ENCODE measurements at places on chromosomes 11 and 22.

- no peaks in the 10 kb centered on the region for H3K27me3 ChIP-seq
- peaks cover 4% of the 10 kb centered on the region for H3K4me1 ChIP-seq
- H3K27ac ChIP-seq, result no peak overlapping the region
- DNase-seq, result no peak
These were observed 6.1 kb downstream of the APOL3 start for GRCh38 chr22:36154423-36154945.

DNA sequence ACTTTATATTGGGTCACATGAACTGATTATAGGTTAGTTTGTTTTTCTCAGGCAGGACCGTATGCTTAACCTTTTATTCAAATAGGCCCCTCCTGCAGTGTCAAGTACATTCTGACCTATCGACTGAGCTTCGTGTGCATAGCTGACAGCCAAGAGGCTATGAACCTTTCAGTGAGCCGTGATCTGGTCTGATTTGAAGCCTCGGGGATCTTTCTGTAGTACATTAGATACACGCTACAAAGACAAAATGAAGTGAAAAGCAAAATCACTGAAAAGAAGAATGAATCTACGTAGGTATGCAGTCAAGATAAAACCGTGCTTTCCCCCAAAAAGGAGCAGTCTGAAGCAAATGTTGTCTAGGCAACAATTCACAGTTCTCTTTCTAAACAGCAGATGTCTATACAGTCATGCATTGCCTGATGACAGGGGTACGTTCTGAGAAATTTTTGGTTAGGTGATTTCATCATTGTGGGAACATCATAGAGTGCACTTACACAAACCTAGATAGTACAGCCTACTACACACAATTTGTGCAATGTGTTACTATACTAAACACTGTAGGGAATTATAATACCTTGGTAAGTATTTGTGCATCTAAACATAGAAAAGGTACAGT lies 18.1 kb downstream of the JHY start:
- H3K4me1 ChIP-seq, result no peaks in the 10 kb centered on the region
- DNase-seq, result no peak
- no peak overlapping the region for H3K4me3 ChIP-seq
- H3K27ac ChIP-seq, result no peak overlapping the region

DNA sequence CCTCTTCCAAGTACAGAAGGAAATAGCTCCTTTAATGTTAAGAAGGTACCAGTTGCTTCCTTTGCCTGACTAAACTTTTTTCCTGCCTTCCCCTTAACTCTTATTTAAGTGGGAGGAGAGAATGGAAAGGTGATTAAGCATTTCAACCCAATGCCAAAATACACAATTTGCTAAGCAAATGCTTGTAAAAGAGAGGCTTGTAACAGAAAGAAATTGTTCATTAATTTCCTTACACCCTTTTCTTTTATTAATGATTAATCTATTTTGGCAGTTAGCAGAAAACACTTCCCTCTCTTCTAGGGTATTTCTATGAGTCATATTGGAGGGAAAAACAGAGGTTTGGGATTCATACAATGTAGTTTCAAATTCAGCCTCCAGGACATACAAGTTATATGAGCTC lies 427.6 kb upstream of the FAT3 start:
- no peaks in the 10 kb centered on the region for H3K4me1 ChIP-seq
- no peaks in the 10 kb centered on the region for H3K27me3 ChIP-seq
- H3K4me3 ChIP-seq, result no peak overlapping the region

DNA sequence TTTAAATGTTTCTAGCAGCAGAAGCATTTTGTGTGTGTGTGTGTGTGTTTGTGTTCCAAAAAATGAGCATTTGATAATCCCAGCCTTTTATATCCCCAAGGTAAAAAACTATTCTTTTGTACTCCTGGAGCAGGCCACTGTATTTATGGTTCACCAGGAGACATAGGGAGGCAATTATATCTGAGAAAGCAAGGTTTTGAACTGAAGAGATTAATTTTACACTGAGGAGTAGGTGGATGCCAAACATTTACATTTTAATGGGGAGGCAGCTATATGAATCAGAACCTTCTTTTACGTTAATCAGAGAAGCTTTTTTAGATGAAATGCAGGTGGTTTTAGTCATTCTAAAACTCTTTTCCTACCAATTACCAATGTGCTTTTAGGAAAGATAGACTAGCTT lies 1374.0 kb upstream of the TENM4 start:
- H3K36me3 ChIP-seq, result no peaks in the 10 kb centered on the region
- no peak for DNase-seq
- H3K4me1 ChIP-seq, result no peaks in the 10 kb centered on the region
- no peaks in the 10 kb centered on the region for H3K27me3 ChIP-seq

DNA sequence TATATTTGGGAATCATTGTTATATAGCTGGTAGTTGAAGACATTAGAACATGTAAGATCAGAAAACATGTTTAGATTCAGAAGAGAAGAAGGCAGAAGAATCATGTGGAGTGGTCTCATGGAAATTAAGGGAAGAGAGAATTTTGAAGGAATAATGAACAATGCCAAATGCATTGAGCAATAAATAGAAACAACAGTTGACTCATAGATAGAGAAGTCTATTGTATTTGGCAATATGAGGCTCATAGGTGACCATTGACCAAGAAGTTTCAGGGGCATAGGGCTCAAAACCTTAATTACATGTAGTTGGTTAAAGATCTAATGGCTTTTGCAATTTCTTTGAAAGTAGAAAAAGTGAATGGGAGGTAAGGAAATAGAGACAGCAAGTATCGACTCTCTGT lies 123.9 kb downstream of the PAX6 start:
- H3K4me3 ChIP-seq, result no peak overlapping the region
- no peaks in the 10 kb centered on the region for H3K4me1 ChIP-seq
- H3K36me3 ChIP-seq, result no peaks in the 10 kb centered on the region
- no peak for DNase-seq
- H3K27me3 ChIP-seq, result no peaks in the 10 kb centered on the region

DNA sequence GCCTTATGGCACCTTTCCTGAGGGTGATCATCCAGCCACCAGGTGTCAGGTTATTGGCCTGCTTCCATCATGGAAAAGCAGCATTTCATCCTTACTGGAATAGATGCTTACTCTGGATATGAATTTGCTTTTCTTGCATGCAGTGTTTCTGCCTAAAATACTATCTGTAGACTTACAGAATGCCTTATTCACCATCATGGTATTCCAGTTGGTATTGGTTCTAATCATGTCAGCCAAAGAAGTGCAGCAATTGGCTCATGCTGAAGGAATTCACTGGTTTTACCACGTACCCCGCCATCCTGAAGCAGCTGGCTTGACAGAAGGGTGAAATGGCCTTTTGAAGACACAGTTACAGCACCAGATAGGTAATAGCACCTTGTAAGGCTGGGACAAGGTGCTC lies 194.2 kb downstream of the AASDHPPT start:
- no peaks in the 10 kb centered on the region for H3K27me3 ChIP-seq
- no peaks in the 10 kb centered on the region for H3K4me1 ChIP-seq
- H3K4me3 ChIP-seq, result no peak overlapping the region
- H3K36me3 ChIP-seq, result no peaks in the 10 kb centered on the region

GRCh38 chr11:9095421-9095820 lies 4.0 kb upstream of the SCUBE2 start:
- peaks cover 5% of the 10 kb centered on the region for H3K27me3 ChIP-seq
- H3K27ac ChIP-seq, result no peak overlapping the region
- no peaks in the 10 kb centered on the region for H3K36me3 ChIP-seq
- H3K4me3 ChIP-seq, result no peak overlapping the region
- DNase-seq, result no peak

DNA sequence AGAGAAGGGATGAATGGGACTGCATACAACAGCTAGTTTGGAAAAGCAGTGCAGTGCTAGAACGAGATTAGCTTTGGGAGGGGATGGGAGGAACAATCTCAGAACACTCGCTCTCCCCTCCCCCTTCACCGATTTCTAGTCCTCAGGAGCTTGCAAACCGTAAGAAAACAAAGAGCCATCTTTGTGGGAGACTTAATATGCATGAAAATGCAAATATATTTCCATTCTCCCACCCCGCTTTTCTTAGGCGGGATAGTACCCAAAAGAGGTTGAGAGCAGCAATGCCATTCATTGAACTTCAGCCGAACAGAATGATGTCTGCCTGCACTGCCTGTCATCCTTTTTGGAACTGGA lies 1.1 kb downstream of the SPINDOC start:
- H3K27me3 ChIP-seq, result peaks cover 1% of the 10 kb centered on the region
- 0 out of 2 replicates have a peak, but pooled peaks cover 1% of the 10 kb centered on the region for H3K4me1 ChIP-seq
- H3K4me3 ChIP-seq, result peak overlapping the region; percentile 88
- H3K36me3 ChIP-seq, result peaks cover 23% of the 10 kb centered on the region
- DNase-seq, result no peak
- H3K27ac ChIP-seq, result no peak overlapping the region

- H3K4me1 ChIP-seq, result no peaks in the 10 kb centered on the region
- peaks cover 8% of the 10 kb centered on the region for H3K36me3 ChIP-seq
- no peak for DNase-seq
- no peak overlapping the region for H3K27ac ChIP-seq
- H3K4me3 ChIP-seq, result no peak overlapping the region
These were observed 18.7 kb downstream of the ASPHD2 start for GRCh38 chr22:26447584-26448329.

GRCh38 chr11:8477151-8477550 lies 116.9 kb downstream of the STK33 start:
- no peak for DNase-seq
- no peaks in the 10 kb centered on the region for H3K27me3 ChIP-seq
- H3K4me1 ChIP-seq, result no peaks in the 10 kb centered on the region
- no peak overlapping the region for H3K4me3 ChIP-seq
- no peak overlapping the region for H3K27ac ChIP-seq

- H3K4me3 ChIP-seq, result peak overlapping the region; percentile 92
- H3K36me3 ChIP-seq, result no peaks in the 10 kb centered on the region
- H3K27me3 ChIP-seq, result peaks cover 4% of the 10 kb centered on the region
- H3K27ac ChIP-seq, result no peak overlapping the region
These were observed 1.6 kb downstream of the APLP2 start for GRCh38 chr11:130071211-130071712.

DNA sequence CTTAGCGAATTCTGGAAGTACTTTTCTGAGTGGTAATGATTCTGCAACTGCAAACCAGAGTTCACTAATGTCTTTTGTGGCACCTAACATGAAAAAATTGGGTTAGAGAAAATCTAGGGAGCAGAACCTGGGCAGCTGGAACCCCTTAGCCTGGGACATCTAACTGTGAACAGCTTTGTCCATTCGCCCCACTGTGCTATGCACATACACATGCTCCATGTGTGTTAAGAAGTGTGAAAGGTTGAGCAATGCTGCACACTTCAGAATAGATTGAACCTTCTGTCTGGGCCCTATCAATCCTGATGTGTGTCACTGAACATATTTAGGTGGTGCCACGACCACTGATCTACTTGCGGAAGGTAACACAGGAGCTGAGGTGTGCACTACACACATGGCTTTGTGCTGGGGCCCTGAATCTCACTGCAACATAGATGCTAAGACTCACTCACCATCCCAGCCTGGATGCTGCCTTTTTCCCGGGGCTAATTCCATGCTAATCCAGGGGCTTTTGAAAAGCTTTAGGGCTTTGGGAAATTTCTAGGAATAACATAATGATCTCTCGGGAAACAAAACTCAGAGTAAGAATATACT lies 976.2 kb downstream of the NTM start:
- H3K4me1 ChIP-seq, result peaks cover 2% of the 10 kb centered on the region
- H3K27ac ChIP-seq, result no peak overlapping the region
- H3K4me3 ChIP-seq, result no peak overlapping the region

DNA sequence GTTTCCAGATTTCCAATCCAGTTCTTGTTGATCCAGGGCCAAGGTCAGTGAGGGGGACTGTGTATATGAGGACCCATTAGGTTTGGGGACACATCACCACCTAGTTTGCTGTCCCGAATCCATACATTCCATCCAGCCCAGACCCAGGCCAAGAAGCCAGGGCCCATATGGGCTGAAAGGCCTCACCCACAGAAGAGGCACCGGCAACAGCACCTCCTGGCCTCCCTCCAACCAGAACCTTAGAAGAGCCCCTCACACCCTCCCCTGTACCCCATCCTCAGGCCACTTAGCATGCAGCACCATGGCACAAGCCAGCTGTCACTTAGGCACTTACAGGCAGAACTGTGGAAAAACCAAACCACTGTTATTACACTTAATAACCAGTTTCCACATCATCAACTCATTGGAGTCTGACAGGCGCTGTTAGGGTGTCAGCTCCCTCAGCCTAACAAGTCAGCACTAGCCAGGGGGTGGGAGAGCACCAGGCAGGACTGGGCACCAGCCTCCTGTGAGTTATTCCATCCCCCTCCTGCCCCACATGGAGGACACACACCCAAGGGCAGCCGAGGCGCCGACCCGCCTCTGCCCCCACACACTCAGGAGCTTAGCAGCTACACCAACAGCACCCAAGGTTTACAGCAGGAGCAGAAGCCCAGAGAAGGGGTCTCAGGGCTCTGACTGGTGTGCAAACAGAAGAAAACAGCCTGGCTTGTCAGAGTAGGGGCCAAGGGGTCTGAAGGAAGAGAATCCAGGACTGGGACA lies 132.0 kb downstream of the BUD13 start:
- H3K27ac ChIP-seq, result no peak overlapping the region
- DNase-seq, result no peak
- no peak overlapping the region for H3K4me3 ChIP-seq
- peaks cover 3% of the 10 kb centered on the region for H3K4me1 ChIP-seq
- H3K36me3 ChIP-seq, result no peaks in the 10 kb centered on the region
- H3K27me3 ChIP-seq, result no peaks in the 10 kb centered on the region

DNA sequence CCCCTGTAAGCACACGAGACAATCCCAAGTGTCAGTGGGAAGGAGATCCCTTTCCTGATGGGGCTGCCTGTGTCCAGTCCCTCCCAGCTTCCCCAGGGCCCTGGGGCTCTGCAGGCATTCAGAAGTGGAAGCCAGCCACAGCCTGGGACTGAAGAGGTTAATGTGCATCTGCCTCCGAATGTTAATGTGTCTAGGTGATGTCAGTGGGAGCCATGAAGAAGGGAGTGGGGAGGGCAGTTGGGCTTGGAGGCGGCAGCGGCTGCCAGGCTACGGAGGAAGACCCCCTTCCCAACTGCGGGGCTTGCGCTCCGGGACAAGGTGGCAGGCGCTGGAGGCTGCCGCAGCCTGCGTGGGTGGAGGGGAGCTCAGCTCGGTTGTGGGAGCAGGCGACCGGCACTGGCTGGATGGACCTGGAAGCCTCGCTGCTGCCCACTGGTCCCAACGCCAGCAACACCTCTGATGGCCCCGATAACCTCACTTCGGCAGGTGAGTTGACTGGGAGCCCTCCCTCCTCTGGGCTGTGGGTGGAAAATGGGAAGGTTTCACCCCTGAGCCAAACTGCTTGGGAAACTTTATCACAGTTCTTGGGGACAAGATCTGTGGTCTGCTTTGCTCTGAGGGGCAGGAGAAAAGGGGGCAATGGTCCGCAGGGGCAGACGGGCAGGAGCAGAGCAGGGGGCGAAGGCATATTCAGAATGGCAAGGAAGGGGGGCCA lies at the start of gene MCHR1:
Gene MCHR1 (plus strand): TSS at position 236 of the 715 bp plus-strand sequence. CDS start 169 bp downstream, at position 405.
- H3K27ac ChIP-seq, result no peak within 1 kb of the TSS
- H3K4me1 ChIP-seq, result peaks cover 7% of the 10 kb centered on the region
- no peak for DNase-seq
- no peaks in the 10 kb centered on the region for H3K27me3 ChIP-seq
- no peak within 1 kb of the TSS for H3K4me3 ChIP-seq

- H3K27me3 ChIP-seq, result no peaks in the 10 kb centered on the region
- no peak overlapping the region for H3K4me3 ChIP-seq
- H3K36me3 ChIP-seq, result no peaks in the 10 kb centered on the region
- no peak overlapping the region for H3K27ac ChIP-seq
These were observed 4.6 kb upstream of the ZBED5 start for GRCh38 chr11:10862446-10862845.

- H3K4me1 ChIP-seq, result peaks cover 1% of the 10 kb centered on the region
- H3K27me3 ChIP-seq, result no peaks in the 10 kb centered on the region
- H3K36me3 ChIP-seq, result no peaks in the 10 kb centered on the region
- no peak overlapping the region for H3K4me3 ChIP-seq
These were observed 24.6 kb downstream of the IGF2 start for GRCh38 chr11:2114430-2115241.
